ENCODE measurements at places on chromosomes 13 and 19.

DNA sequence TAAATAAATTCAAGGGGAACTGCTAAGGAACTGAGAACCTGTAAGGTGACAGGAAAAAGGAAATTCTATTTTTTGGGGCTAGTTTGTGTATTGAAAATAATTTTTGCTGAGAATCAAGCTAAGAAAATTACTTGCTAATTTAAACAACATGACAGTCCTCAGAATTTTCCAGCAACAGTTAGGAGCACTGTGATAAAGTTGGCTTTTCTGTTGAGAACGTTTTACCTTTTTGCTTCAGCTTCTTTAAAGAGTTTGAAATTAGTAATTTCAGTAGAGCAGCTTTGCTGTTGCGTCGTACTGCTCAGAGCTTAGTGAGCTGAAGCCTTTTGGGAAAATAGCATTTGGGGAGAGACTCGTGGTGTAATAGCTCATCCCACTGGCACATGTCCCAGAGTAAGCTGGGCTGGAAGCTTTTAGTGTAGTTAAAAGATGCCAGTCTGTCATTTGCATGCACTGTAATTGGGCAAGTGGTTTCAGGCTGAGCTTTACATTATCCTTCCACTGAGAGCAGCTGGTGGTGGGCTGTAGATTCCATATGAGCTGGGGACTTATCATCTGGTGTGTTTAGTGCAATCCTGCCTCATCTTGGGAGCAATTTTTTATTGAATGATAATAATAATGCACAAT is 69.8 kb downstream of the LRCH1 start:
- no peak for DNase-seq

DNA sequence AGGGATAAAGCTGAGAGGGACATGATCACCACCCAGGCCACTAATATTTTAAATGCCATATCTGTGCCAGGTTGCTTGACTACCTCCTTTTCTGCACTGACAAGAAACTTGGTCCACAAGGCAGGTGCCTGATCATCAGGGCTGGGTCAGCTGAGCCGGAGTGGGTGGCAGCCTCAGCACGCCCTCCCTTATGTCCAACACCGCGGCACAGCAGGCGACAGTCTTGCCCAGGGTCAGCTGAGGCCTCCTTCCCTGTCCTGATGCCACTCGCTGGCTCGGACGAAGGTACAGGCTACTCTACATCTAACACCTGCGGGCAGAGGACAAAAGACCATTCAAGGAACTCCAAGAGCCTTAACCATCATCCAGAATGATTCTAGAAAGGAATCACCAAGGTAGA is 16.9 kb downstream of the ZC3H4 start:
- no peak for DNase-seq

- no peak for DNase-seq
Observed at GRCh38 chr13:50292081-50292480, 276.8 kb downstream of the KCNRG start.

GRCh38 chr13:108682714-108683113 is 53.3 kb downstream of the MYO16 start:
- DNase-seq: no peak

GRCh38 chr19:34772697-34773554 is at the start of gene ZNF599:
TSS of gene ZNF599 (minus strand) at chr19:34773215. CDS start at chr19:34772841, 374 bp downstream.
- DNase-seq: peak; percentile 38

DNA sequence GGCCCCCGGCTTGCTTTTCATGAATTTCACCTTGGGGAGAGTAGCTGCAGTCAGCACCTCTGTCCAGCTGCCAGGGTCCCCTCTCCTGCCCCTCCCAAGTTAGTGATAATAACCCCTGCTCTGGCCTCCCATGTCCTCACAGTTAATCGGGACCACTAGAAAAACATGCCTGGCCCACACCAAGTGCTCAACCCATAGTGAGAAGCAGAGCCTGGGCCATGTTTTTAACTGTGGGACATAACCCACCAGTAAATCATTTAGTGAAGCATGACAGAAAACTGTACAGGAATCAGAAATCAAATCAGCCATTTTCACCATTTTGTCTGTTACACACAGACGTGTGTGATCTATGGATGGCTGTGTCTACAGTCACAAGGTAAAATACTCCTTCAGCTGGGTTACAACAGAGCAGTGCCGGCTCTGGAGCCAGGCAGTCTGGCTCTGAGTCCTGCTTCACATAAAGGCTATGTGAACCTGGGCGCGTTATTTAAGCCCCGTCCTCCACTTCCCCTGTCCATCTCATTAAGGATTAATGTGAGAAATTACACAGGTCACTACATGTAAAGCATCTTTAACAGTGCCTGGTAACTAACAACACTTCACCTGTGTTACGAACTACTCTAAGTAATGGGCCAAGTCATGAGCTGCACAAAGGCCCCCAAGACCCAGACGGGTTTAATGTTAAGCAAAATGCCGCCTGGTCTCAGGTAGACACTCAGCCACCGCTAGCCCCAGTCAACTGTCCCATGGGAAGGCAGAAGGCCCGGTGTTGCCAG is 7.6 kb upstream of the ECH1 start:
- DNase-seq: no peak

GRCh38 chr13:41428155-41428554 is 29.2 kb upstream of the RGCC start:
- peak; percentile 8 for DNase-seq

- no peak for DNase-seq
Observed at GRCh38 chr19:51600940-51601580, 29.1 kb downstream of the SIGLEC5 start.

- no peak for DNase-seq
Observed at GRCh38 chr19:19120308-19121231, 17.7 kb downstream of the TMEM161A start.

DNA sequence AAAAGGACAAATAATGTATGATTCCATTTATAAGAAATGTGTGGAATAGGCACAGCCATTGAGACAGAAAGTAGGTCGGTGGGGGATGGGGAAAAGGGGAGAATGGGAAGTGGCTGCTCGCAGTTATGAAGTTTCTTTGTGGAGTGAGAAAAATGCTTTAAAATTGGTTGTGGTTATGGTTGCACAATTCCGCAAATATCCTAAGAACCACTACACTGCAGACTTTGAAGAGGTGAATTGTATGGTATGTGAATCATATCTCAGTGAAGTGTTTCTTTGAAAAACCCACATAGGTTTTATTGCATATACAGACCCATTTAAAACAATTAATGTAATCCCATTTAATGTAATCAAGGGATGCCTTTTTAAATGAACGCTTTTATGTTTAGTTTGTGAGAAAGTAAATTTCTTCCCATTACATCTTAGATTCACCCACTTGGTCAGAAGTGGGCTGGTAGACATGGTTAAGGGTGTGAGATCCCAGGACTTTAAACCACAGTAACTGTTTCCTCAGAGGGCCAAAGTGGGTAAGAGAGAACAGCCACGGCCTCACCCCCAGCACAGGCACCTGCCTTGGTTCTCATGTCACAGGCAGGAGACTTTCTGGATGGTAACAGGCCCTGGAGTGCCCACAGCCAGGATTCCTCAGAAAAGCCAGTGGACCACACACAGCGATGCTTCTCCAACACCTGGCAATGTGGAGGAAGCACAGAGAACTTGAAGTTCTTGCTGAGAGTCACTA is 119.3 kb upstream of the GJB6 start:
- DNase-seq: no peak

DNA sequence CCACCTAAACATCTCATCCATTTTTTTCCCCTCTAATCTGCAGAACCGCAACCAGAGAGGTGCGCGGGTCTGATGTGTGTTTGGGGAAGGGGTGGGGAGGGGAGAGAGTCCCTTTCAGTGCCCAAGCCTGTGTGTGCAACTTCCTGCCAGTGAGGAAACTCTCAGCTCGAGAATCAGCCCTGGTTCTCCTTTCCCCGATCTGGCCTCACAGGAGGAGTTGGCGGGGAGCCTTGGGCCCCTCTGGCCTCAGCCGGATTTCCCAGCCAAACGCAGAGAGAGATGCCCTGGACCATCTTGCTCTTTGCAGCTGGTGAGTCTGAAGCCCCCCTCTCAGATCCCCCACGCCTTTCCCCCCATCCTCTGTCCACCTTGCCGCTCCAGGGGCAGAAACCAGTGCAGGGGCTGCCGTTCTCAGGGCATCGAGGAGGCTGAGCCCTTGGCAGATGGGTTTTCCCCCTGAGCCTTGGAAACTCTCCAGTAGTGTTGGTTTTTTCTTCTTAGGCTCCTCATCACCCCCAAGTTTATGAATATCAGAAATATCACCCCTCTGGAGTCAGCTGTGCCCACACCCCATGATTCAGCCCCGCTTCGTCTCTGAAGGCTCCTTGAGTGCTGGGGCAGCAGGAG is at the start of gene C19orf38:
Gene C19orf38 (plus strand): TSS at position 186 of the 627 bp plus-strand sequence. CDS start 94 bp downstream, at position 280.
- DNase-seq: no peak

GRCh38 chr13:70703755-70704154 is 595.5 kb upstream of the KLHL1 start:
- no peak for DNase-seq
